NCI-H226 (cell line): ENCODE measurements at places on chromosomes 5 and 9.

DNA sequence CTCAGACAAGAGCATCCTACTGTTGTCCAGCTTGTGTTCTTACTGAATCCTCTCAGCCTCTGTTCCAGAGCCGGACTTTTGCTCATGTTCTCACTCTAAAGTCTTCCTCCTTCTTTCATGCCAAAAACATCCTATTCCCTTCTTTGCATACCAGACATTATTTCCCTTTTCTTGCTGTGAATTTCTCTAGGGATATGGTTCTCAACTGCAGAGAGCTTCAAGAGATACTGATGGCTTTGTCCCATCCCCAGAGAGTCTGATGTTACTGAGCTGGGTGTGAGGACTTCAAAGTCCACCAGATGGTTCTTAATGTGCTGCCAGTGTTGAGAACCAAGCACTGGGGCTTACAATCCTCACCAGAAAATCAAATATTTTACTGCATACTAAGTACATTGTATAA is 98.6 kb upstream of the FER start:
- no peak for DNase-seq

GRCh38 chr5:173834071-173834771 is 53.9 kb upstream of the CPEB4 start:
- no peak for DNase-seq

DNA sequence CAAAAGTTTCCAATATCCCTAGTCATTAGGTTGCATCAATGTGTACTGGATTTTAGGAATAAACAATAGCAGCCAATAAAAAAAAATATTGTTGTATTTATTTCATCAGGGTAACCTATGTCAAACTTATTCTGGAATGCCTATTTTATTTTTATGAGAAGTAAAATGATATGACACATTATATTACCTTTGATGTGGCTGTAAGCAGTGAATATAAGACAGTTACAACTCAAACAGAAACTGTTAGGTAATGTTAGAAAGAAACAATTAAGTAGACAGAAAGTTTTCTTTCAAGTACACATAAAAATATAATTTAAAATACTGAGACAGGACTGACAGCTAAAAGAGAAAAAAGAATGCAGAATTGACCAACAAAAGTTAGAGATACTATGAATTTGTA is 65.5 kb downstream of the GNG10 start:
- no peak for DNase-seq

- no peak for DNase-seq
Measured at GRCh38 chr5:40578501-40579451, 100.9 kb upstream of the PTGER4 start.

DNA sequence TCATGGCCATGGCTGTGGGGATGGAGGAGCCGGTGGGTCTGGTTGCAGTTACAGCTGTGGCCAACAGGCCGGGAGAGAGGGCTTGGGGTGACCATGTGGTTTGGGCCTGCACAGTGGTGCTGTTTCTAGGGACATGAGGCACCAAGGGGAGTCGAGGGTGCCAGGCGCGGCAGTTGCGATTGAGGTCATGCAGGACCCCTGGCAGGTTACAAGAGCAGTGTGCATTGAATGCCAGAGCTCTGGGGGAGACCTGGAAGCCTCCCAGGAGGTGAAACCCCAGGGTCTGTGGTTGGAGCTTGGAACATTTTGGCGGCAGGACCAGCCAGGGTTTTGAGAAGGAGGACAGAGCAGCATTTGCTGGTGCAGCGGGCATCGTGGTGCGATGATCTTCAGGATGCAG is 21.7 kb downstream of the RXRA start:
- no peak for DNase-seq

- peak; percentile 21 for DNase-seq
Measured at GRCh38 chr9:28215536-28216299, 642.4 kb upstream of the C9orf72 start.

DNA sequence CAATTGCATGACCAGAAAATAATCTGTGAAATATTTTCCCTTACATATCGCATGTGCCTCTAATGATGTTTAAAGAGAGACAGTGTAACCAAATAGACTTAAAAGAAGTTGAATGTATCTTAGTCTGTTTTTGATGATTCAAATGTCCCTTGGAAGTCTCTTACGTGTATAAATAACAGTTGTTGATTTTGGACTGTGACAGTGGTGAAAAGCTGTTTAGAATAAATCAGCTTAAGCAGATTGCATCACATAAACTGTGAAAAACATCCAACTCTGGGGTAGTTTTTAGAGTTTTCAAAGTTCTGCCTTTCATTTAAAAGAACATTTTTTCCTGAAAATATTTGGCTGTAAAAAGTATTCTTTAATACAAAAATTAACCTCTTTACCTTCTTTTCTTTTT is 301.1 kb downstream of the PRR16 start:
- no peak for DNase-seq

GRCh38 chr9:136777359-136777758 is 13.0 kb upstream of the LCN15 start:
- DNase-seq: no peak

- DNase-seq: no peak
Measured at GRCh38 chr5:36648426-36648825, 42.0 kb downstream of the SLC1A3 start.

GRCh38 chr5:10912435-10912834 is 151.4 kb upstream of the DAP start:
- no peak for DNase-seq

GRCh38 chr9:22238809-22239684 is 207.6 kb upstream of the DMRTA1 start:
- DNase-seq: no peak

DNA sequence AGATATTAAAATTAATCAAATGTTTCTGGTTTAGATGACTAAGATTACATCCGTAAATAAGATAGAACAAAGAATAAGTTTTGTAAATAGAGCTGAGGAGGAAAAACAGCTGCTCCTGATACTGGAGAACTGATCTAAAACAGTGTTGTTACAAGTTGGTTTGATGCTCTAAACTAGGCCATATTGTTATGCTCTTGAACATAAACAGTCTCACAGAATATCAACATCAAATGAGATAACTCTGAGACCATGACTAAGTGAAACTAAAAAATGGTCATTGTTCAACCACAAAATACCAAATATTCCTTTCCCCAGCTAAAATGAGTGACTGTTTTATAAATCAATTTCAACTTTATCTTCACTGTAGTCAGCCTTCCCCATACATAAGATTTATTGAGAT is 16.5 kb upstream of the SRFBP1 start:
- DNase-seq: no peak

DNA sequence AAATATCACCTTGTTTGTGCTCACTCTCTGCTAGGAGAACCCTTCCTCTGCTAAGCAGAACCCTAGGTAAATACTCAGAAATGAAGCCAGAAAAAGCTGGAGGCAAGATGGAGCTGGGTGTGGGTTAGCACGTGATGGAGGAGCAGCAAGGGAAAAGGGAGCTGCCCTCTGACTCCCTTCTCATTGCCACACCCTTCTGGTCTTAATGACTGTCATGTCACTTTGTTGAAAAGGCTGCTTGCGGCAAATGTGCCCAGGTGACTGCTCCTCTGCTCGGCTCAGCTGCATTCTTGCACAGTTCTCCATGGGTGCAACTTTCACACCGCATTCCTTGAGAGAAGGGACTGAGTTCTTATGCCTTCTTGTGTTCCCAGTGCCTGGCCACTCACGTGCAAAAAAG is 36.4 kb upstream of the TBC1D2 start:
- DNase-seq: no peak

- DNase-seq: peak; percentile 68
Measured at GRCh38 chr5:78345485-78345884, 14.9 kb upstream of the SCAMP1 start.
